Stimulated activated CD8-positive, alpha-beta memory T cell treated with anti-CD3 and anti-CD28 coated beads, Interleukin-4, amount 100 ng/mL, for 4 hours (primary cell): ENCODE measurements at places on chromosomes 4 and X.

GRCh38 chr4:87545052-87545451 lies 15.9 kb upstream of the SPARCL1 start:
- DNase-seq, result no peak

GRCh38 chr4:75555294-75556164 lies at the start of gene ODAPH:
ODAPH (plus strand) TSS chr4:75556066; CDS start chr4:75556083, 17 bp downstream.
- no peak for DNase-seq

GRCh38 chr4:15235135-15235534 lies 192.7 kb upstream of the C1QTNF7 start:
- no peak for DNase-seq

DNA sequence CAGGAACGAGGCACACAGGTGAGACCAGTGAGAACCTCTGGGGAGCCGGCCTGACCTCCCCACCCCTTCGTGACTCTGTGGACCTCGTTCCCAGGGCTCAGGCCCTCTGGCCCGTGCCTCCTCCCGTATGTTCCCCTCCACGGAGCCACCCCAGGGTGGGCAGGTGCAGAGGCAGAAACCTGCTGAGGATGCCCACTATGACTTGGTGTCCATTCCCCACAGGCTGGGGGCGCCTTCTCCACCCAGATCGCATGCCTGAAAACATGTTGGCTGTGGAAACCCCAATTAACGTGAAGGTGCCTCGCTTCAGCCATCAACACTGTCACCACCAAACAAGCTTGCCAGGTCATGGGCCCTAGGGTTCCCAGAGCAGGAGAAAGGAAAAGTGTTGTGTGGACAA lies 27.0 kb downstream of the BLOC1S4 start:
- no peak for DNase-seq

DNA sequence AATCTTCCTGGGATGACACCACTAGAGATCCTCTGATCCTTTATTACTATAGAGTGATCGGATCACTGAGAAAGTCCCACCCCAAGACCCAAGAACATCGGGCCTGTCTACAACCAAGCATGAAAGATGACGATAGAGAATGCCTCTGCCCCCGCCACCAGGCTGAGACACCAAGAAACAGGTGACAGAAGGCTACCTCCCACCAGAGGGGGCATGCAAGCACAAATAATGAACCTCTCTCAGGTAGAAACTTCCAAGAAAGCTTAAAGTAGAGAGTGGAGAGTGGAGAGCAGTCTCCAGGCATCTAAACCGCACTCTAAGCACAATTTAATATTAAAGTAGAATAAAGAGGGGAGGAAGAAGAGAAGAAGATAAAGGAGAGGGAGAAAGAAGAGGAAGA lies 402.6 kb downstream of the INPP4B start:
- DNase-seq, result no peak

- no peak for DNase-seq
Observed at GRCh38 chr4:184282895-184283654, 65.4 kb upstream of the ENPP6 start.

GRCh38 chr4:164866817-164867490 lies 10.0 kb upstream of the APELA start:
- DNase-seq, result no peak

DNA sequence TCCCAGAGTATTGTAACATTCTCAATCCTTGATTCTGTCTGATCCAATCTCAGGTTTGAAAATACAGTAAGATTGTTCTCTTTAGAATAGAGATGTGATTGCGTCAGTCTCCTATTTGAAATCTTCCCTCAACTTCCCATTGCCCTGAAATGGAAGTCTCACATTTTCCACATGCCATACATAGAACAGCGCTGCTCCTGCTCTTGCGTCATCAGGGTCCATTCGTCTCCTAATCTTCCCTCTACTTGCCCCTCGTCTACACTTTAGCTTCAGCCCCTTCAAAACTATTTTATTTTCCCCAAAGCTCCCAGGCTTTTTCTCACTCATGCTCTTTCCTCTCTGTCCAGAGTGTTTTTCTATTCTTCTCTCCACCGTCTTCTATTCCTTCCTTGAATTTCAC lies 301.7 kb upstream of the MAGEB2 start:
- DNase-seq, result no peak

- DNase-seq, result no peak
Observed at GRCh38 chr4:62471021-62471420, 1270.9 kb downstream of the ADGRL3 start.

GRCh38 chr4:6913350-6913905 lies 3.8 kb downstream of the TBC1D14 start:
- no peak for DNase-seq

- no peak for DNase-seq
Observed at GRCh38 chr4:182189103-182189878, 53.9 kb upstream of the TENM3 start.

- DNase-seq, result no peak
Observed at GRCh38 chr4:26344901-26345564, 24.2 kb downstream of the RBPJ start.

DNA sequence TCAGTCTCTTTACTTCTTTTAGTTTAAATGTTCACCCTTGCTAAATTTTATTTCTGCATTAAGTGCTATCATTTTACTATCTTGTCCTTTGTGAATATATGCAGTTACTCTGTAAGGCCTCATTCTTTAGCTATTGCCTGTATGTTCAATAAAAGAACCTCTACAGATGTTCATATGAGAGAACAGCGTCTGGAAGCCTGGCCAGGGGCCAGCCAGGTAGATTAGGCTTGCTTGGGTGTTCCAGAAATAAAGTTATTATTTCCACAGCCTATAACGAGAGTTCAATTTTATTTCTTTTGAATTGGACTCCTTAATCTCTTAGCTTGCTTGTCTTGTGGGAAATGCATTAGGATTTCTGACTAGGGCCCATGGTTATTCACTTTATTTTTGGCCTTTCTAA lies 214.5 kb downstream of the TLL1 start:
- DNase-seq, result no peak

GRCh38 chrX:153831429-153832150 lies 1.2 kb upstream of the PDZD4 start:
- no peak for DNase-seq
